ENCODE measurements at places on chromosomes 13 and 19.

DNA sequence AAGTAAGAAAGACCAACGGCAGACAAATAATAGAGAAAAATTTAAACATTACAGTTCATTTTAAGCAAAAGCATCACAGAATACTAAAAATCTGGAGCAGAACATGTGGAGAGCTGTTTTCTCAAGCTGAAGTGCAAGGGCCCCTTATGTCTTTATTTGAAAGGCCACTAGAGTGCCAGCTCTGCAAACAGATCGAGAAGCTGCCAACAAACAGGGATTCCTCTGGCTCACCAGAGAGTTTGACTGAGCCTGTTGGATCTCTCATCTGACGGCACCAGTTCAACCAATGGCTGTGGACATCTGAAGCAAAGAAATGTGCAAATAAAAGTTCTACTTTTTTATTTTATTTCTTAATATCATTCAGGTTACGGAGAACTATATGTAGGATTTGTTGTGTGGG is 119.7 kb downstream of the COL4A2 start:
- no peak for DNase-seq

- no peak for DNase-seq
These were observed 216.5 kb downstream of the DCLK1 start for GRCh38 chr13:35914662-35915061.

- no peak for DNase-seq
These were observed 834.1 kb upstream of the SLITRK6 start for GRCh38 chr13:86633346-86633745.

DNA sequence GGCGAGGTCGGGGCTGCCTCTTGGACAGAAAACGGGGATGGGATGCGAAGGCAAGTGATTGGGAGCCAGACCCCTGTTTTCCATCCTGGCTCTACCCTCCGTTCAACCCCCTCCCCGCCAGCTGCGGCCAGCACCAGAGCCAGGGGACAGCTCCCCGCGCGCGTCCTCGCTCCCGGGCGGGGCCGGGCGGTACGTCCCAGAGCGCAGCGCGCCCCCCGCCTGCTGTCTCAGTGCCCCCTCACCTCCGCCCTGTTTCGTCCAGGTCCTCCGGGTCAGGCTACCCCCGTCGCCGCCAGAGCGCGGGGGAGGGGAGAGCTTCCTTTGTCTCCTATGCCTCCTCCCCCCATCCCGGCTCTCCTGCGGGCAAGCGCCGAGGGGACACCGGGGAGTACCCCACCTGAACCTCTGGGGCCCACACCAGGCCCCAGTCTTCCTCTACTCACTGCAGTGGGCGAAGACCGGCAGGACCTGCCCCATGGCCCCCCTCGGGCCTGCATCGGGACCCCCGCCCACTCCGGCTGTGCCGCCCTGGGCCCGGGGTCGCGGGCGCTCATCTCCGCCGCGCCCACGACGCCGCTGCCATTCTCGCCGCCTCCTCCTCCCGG is 396 bp downstream of the RTN2 start:
- DNase-seq = peak; percentile 55

- no peak for DNase-seq
These were observed 21.6 kb downstream of the VSTM1 start for GRCh38 chr19:54041969-54042606.

GRCh38 chr19:35194012-35194984 is 34.2 kb downstream of the FAM187B start:
- DNase-seq = no peak

- no peak for DNase-seq
These were observed 8.7 kb downstream of the CCDC169 start for GRCh38 chr13:36288794-36289391.

- DNase-seq = peak; percentile 9
These were observed 778 bp downstream of the ZNF230 start for GRCh38 chr19:44003461-44004009.

- peak; percentile 33 for DNase-seq
These were observed 6.7 kb upstream of the PCDH17 start for GRCh38 chr13:57624565-57625435.

DNA sequence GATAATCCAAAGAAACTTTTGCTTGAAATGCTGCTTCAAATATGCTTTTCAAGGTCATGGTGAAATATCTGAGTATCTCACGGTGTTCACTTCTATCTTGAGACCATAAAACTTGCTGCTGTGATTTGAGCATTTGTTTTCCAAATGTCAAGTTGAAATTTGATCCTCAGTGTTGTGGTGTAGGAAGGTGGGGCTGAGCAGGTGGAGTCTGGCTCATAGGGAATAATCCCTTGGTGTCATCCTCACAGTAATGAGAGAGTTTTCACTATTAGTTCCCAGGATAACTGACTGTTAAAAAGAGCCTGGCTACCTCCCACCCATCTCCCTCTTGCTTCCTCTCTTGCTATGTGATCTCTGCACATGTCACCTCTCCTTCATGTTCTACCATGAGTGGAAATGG is 858.0 kb upstream of the SLITRK5 start:
- DNase-seq = no peak

GRCh38 chr19:3983936-3984583 is 1.2 kb downstream of the EEF2 start:
- no peak for DNase-seq

- DNase-seq = no peak
These were observed 1569.4 kb downstream of the PCDH9 start for GRCh38 chr13:65660731-65661130.

DNA sequence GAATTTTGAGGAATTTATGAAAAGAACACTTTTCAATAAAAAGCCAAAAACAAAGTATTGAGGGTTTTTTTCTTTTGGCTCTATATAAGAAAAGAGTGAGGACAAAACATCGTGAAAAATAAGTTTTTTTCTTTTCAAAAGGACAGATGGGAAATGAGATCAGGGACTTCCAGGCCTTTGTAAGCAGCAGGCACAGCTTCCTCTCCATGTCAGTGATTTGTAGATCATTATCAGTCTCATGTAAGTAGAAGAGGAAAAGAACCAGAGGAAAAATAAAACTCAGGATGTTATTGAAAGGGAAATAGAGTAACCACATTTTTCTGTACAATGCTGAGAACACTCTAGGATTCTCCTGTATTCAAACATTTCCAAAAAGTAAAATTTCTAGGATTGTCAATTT is 29.9 kb downstream of the DOCK9 start:
- no peak for DNase-seq

DNA sequence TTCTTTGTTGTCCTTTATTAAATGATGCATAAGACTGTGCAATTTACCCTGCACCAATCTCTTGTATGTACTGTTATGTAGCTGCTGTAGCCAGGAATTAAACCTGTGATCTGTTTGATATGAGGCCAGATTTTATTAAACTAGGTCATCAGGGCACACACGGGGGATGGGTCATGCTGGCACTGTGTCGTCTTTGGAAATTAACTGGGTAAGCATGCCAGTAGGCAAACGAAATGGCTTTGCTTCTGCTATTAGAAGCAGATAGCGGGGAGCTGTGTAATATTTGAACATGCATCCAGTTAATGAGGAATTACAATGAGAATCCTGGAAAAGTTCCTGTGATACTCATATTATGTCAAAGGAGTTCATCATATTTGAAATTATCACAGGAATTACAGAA is 23.5 kb downstream of the MTUS2 start:
- no peak for DNase-seq

DNA sequence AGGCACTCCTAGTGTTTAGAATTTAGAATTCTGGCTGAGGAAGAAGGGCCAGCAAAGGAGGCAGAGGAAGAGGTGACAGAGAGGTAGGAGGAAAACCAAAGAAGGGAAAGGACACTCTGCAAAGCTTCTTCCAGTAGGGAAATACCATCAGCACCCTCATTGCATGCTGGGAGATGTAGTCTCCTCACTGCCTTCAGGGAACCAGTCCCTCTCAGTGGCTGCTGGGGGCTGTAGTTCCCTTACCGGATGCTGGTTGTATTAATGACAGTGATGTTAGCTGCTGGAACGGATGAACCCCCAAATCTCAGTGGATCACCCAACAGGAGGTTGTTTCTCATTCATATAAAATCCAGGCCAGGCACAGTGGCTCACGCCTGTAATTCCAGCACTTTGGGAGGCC is 10.1 kb downstream of the GRIN2D start:
- peak; percentile 65 for DNase-seq

DNA sequence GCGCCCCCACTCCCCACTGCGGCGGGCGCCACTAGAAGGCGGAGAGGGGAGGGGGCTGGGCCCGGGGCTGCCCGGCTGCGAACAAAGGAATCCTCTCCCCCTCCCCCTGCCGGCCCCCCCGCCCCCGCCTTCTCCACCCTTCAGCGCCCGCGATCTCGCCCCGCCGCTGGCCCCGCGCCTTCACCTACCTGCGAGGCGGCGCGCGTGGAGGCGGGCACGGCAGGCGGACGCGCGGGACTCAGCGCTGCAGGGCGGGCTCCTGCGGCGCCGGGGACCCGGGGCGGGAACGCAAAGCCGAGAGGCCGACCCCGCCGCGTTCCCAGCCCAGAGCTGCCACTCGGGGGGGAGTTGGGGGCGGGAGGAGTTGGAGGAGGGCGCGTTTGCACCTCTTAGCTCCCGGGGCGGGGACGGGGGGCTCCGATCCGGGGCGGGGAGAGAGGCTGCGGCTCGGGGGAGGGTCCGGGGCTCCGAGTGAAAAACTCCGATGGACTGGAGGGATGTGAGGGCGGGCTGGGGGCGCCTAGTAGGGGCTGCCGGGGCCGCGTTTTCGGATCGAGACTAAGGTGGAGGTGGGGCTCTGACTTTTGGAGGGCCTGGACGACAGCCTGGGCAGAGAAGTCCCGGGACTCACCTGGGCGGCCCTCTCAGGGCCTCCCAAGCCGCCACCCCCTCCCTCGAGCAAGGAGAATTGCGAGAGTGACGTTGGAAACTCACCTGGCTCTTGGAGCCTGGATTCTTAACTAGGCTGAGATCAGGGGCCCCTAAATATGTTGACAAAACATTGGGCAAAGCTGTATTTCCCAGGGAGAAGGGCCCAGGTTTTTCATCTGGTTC is at the start of gene FBN3:
Gene FBN3 (minus strand): TSS at position 332 of the 834 bp plus-strand sequence. CDS start 2,112 bp downstream, outside the sequence.
- no peak for DNase-seq

GRCh38 chr13:32262165-32262564 is 53.0 kb downstream of the ZAR1L start:
- no peak for DNase-seq

DNA sequence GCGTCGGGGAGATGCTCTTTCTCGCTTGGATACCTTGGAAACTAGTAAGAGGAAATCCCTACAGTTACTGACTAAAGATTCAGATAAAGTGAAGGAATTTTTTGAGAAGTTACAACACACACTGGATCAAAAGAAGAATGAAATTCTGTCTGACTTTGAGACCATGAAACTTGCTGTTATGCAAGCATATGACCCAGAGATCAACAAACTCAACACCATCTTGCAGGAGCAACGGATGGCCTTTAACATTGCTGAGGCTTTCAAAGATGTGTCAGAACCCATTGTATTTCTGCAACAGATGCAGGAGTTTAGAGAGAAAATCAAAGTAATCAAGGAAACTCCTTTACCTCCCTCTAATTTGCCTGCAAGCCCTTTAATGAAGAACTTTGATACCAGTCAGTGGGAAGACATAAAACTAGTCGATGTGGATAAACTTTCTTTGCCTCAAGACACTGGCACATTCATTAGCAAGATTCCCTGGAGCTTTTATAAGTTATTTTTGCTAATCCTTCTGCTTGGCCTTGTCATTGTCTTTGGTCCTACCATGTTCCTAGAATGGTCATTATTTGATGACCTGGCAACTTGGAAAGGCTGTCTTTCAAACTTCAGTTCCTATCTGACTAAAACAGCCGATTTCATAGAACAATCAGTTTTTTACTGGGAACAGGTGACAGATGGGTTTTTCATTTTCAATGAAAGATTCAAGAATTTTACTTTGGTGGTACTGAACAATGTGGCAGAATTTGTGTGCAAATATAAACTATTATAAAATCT is 2.7 kb upstream of the KCNRG start:
- DNase-seq = no peak

All from activated CD4-positive, alpha-beta T cell treated with anti-CD3 and anti-CD28 coated beads, Interleukin-2, amount 10 ng/mL, durations not matched to agents 7 days and 5 days (primary cell).